ENCODE measurements at places on chromosomes 5 and 9.

GRCh38 chr5:131973089-131973712 is 27.7 kb upstream of the MEIKIN start:
- no peaks in the 10 kb centered on the region for H3K27me3 ChIP-seq
- H3K4me1 ChIP-seq = peaks cover 11% of the 10 kb centered on the region
- H3K27ac ChIP-seq = no peak overlapping the region
- DNase-seq = no peak
- H3K4me3 ChIP-seq = no peak overlapping the region
- H3K36me3 ChIP-seq = no peaks in the 10 kb centered on the region

DNA sequence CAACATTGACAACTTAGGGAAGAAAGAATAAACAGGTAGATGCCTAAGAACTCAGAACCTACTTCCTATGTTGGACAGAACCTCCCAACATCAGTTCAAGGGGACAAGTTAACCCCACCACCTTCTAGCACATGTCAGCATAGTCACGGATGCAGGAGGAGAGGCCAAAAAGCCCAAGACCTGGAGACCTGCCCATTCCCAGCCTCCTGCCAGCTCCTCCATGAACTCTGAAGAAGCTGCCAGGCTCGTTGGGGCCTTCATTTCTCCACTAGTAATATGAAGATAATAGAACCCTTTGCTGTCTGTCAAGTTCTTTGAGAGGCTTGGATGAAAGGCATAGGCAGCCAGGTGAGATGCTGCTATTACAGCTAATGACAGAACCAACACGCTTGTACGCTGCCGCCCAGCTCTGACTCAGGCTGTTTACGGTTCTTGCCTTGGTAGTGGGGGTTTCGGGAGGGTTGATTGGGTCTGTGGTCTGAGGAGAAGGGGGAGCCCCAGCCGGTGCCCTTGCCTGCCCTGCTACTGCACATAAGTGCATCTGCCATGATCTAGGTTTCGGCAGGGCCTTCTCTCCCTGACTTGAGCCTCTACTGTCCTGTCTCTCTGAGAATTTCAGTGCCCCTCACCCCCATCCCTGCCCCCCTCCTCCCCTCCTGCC is 82.2 kb downstream of the NRG2 start:
- no peaks in the 10 kb centered on the region for H3K27me3 ChIP-seq
- H3K4me3 ChIP-seq = no peak overlapping the region
- DNase-seq = no peak
- H3K27ac ChIP-seq = no peak overlapping the region

DNA sequence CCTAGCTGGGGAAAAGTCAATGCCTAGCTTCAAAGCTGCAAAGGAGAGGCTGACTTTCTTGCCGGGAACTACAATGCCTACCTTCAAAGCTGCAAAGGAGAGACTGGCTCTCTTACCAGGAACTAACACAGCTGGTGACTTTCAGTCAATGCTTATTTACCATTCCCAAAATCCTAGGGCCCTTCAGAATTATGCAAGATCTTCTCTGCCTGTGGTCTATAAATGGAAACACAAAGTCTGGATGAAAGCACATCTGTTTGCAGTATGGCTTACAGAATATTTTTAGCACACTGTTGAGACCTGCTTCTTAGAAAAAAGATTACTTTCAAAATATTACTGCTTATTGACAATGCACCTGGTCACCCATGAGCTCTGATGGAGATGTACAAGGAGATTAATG is 259.4 kb downstream of the PLK2 start:
- no peaks in the 10 kb centered on the region for H3K4me1 ChIP-seq
- DNase-seq = no peak
- no peaks in the 10 kb centered on the region for H3K36me3 ChIP-seq
- no peak overlapping the region for H3K4me3 ChIP-seq

DNA sequence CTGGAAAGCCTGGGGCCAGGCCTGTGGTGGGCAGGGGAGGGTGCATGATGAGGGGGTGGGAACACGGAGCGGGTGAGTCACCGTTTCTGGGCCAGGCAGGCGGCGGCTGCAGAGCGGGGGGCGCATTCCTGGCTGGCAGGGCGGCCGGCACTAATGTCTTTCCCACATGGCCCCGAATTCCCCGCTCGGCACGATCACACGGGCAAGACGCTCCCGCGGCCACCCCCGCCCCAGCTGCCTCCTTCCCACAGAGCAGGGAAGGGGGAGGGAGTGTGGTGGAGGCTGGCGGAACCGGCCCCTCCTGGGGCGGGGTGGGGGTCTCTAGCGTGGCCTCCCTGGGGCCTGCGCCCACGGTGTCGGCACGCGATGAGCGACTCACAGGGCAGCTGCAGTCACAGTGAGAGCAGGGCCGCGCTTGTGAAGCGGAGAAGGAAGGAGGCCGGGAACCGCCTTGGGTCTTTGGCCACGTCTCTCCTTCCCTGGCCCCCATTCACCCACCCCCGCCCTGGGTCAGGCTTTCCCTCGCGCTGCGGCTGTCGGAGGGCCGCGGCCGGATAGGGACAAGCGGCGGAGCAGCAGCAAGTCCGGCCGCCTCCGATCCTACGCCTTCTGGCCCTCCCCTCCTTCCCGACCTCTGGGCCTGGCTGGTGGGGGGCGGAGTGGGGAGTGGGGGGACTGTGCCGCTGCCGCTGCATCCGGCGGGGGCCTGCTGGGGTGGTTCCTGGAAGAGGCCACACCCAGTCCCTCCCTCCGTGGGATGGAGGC is 48.9 kb downstream of the CXXC5 start:
- peak overlapping the region; percentile 26 for H3K4me3 ChIP-seq
- no peaks in the 10 kb centered on the region for H3K36me3 ChIP-seq
- peak overlapping the region; percentile 81 for H3K27ac ChIP-seq

GRCh38 chr9:124010665-124011321 is 775 bp upstream of the LHX2 start:
- H3K27ac ChIP-seq = no peak overlapping the region
- H3K4me1 ChIP-seq = peaks cover 39% of the 10 kb centered on the region
- H3K36me3 ChIP-seq = no peaks in the 10 kb centered on the region
- peaks cover 100% of the 10 kb centered on the region for H3K27me3 ChIP-seq
- peak overlapping the region; percentile 39 for H3K4me3 ChIP-seq

DNA sequence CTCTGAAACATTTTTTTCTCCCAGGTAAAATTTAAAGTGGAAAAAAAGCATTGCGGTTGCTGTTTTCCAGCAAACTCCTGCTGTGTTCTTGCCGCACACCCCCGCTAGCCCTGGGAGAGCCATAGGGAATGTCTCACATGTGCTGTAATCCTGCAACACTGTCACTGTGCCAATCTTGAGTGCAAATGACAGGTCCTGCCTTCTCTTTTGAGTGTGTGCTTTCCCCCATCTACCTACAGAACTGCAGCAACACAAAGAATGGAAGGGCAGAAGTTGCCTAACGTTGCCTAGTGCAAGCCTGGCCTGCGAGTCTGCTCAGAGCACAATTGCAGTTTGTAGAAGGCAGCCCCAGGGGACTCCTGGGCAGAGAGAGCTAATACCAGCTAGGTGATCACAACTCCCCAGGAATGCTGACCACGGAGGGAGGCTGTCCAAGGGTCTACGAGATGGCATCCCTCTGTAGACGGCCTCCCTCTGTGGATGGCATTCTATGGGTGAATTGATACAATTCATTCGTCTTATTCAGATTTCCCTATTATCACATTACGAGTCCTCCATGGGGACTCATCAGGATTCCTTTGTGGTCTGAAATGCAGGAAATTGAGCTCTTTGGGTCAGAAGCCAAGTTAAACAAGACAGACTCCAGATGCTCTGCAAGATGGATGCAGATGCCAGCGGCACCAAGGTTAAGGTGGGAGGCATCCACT is 172.6 kb upstream of the S1PR3 start:
- H3K27ac ChIP-seq = no peak overlapping the region
- no peaks in the 10 kb centered on the region for H3K36me3 ChIP-seq

GRCh38 chr5:87125766-87126165 is 141.9 kb upstream of the RASA1 start:
- DNase-seq = no peak
- no peak overlapping the region for H3K4me3 ChIP-seq
- no peak overlapping the region for H3K27ac ChIP-seq
- H3K4me1 ChIP-seq = no peaks in the 10 kb centered on the region
- H3K27me3 ChIP-seq = no peaks in the 10 kb centered on the region

DNA sequence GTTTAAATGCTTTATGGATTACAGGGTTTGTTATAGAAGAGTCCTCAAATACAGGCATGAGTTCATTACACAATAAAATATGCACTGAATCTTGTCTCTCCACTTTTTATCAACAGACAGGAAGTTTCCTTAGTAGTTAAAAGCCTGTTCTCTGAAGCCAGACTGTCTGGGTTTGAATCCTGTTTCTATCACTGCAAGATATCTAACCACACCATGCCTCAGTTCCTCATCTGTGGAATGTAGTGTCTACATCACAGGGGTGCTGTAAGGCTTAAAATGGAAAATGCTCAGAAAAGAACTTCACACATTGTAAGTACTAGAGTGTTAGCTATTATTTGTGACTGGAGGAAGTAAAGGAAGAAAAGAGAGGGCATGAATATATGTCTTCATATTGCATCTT is 9.3 kb downstream of the LIX1 start:
- no peak overlapping the region for H3K4me3 ChIP-seq
- H3K27me3 ChIP-seq = no peaks in the 10 kb centered on the region
- no peaks in the 10 kb centered on the region for H3K4me1 ChIP-seq

- no peak overlapping the region for H3K4me3 ChIP-seq
- H3K4me1 ChIP-seq = peaks cover 45% of the 10 kb centered on the region
- DNase-seq = no peak
- H3K27me3 ChIP-seq = no peaks in the 10 kb centered on the region
- no peaks in the 10 kb centered on the region for H3K36me3 ChIP-seq
Measured at GRCh38 chr5:142982821-142983200, 212.6 kb downstream of the ARHGAP26 start.

DNA sequence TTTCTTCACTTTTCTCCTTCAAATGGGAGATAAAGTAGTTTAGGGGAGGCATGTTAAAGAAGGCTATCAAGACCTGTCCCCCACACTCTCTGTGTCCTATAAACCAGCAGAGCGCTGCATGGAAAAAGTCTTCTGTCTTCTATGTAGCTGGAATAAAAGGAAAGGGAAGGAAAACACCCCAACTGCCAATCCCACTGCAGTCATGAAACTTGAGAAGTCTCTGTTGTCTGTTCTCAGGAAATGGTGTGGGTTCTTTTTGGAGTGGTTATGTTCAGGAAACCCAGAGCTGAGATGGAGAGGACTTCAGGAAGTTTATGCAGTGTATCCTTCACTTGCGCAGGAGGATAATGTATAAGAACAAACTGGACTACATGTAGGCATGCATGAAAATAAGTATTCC is 274.3 kb downstream of the GAS1 start:
- DNase-seq = no peak
- no peaks in the 10 kb centered on the region for H3K27me3 ChIP-seq
- H3K27ac ChIP-seq = no peak overlapping the region
- H3K4me1 ChIP-seq = no peaks in the 10 kb centered on the region
- H3K36me3 ChIP-seq = no peaks in the 10 kb centered on the region

- no peaks in the 10 kb centered on the region for H3K27me3 ChIP-seq
- H3K27ac ChIP-seq = no peak overlapping the region
- H3K4me3 ChIP-seq = no peak overlapping the region
- no peaks in the 10 kb centered on the region for H3K36me3 ChIP-seq
- DNase-seq = no peak
- no peaks in the 10 kb centered on the region for H3K4me1 ChIP-seq
Measured at GRCh38 chr9:136385015-136385414, 11.5 kb upstream of the CARD9 start.

GRCh38 chr9:76269789-76270188 is 124.4 kb downstream of the RFK start:
- no peak for DNase-seq

- H3K27me3 ChIP-seq = no peaks in the 10 kb centered on the region
- H3K4me3 ChIP-seq = no peak overlapping the region
- no peaks in the 10 kb centered on the region for H3K36me3 ChIP-seq
- no peak overlapping the region for H3K27ac ChIP-seq
- peaks cover 86% of the 10 kb centered on the region for H3K4me1 ChIP-seq
Measured at GRCh38 chr5:32147236-32147635, 26.9 kb downstream of the GOLPH3 start.

DNA sequence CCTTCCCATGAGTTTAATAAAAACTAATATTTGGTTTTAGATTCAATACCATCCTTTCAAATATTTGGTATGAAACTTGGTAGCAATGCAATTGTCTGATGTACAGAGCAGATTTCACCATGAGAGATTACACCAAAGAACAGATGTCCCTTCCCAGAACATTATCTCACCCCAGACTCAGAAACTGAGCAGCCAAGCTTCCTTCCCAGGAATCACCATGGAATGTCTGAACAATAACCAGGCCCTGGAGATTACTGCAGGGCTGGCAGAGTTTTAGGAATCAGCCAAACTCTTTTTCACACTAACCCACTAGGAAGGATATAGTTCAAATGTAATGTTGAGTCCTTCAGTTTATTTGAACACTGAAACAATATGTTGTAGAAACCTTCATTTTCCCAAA is 23.9 kb downstream of the CLTA start:
- H3K27ac ChIP-seq = no peak overlapping the region
- peaks cover 9% of the 10 kb centered on the region for H3K4me1 ChIP-seq
- H3K36me3 ChIP-seq = no peaks in the 10 kb centered on the region
- no peak overlapping the region for H3K4me3 ChIP-seq
- H3K27me3 ChIP-seq = no peaks in the 10 kb centered on the region

DNA sequence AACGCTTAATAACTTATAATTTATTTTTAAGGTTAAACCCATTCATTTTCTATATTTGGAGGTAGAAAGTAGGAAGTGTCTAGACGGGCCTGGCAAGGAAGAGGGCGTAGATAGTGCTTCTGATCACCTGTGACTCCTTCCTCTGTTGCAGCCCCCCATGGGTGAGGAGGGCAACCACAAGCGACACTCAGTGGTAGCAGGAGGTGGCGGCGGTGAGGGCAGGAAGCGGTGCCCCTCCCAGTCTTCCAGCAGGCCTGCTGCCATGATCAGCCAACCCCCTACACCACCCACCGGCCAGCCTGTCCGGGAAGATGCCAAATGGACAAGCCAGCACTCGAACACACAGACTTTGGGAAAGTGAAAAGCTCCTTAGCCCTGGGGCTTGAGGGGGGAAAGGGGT is 36.7 kb downstream of the FAXDC2 start:
- no peaks in the 10 kb centered on the region for H3K27me3 ChIP-seq
- H3K36me3 ChIP-seq = peaks cover 40% of the 10 kb centered on the region
- no peak overlapping the region for H3K27ac ChIP-seq
- no peaks in the 10 kb centered on the region for H3K4me1 ChIP-seq

DNA sequence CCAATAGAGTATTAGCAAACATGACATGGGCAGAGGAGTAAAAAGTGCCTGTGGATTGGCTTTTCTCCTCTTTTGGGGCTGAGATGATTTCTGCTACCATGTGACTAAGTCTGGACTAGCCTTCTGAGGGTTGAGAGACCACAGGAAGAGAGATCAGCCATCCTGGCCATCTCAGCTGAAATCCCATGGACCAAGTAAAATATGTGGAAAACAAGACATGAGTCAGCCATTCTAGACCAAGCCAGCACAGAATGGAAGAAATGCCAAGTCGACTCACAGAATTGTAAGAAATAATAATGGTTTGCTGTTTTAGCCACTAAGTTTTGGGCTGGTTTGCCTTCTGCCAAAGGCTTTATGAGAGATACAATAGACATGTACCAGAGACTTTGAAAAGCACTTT is 377.8 kb downstream of the CHSY3 start:
- no peaks in the 10 kb centered on the region for H3K36me3 ChIP-seq
- H3K27ac ChIP-seq = no peak overlapping the region
- no peaks in the 10 kb centered on the region for H3K27me3 ChIP-seq
- H3K4me1 ChIP-seq = no peaks in the 10 kb centered on the region
- DNase-seq = no peak

- H3K36me3 ChIP-seq = no peaks in the 10 kb centered on the region
- H3K27ac ChIP-seq = no peak overlapping the region
- H3K4me1 ChIP-seq = no peaks in the 10 kb centered on the region
Measured at GRCh38 chr5:122790354-122791103, 15.6 kb downstream of the SNX2 start.

- H3K4me1 ChIP-seq = no peaks in the 10 kb centered on the region
- no peaks in the 10 kb centered on the region for H3K27me3 ChIP-seq
- H3K27ac ChIP-seq = no peak overlapping the region
- H3K4me3 ChIP-seq = no peak overlapping the region
Measured at GRCh38 chr5:94906750-94907149, 288.3 kb downstream of the SLF1 start.
